Body of pancreas (tissue), 4 donors: ENCODE measurements at places on chromosomes 2 and 18. TPM values are rescaled to one million over a fixed set of nuclear protein-coding genes. Genes with fewer than 3 reads are reported as not detected.

DNA sequence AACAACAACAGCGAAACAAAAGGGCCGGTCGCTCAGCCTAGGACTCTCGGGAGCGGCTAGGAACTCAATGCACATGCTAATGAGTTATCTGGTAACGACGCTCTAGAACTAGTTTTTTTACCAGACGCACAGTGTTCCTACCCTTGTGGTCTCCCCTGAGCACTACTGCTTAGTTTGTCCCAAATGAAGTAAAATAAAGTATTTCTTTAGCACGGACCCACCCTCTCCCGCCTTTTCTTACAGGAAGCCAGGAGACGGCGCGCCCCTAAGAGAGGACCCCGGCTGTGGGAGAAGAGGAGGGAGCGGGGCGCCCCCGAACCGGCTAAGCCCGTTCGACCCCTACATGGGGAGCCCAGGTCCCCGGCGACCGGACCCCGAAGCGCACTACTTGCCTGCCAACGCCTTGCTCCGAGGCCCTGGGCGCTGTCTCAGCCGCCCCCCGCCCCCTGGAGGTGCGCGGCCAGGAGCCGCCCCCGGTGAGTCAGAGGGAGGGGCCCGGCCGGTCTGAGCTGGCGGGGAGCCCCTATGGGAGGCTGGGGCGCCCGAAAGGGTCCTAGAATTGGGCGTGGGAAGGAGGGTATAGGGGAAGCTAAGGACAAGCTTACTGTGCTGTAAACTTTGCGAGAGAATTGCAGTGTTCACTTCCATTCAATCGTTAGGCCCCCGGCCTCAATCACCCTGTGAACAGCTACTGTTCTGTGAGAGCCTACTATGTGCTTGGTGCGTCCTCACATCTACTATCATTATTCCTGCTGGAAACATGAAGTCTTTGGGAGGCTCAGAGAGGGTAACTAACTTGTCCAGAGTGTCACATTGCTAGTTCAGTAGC lies 3.6 kb upstream of the CAPG start:
- peak; percentile 47 for DNase-seq

Gene WDR75
- 26.2 TPM for total RNA-seq

- no peak for DNase-seq
Measured at GRCh38 chr2:168999668-169000213, 31.4 kb downstream of the ABCB11 start.

DNA sequence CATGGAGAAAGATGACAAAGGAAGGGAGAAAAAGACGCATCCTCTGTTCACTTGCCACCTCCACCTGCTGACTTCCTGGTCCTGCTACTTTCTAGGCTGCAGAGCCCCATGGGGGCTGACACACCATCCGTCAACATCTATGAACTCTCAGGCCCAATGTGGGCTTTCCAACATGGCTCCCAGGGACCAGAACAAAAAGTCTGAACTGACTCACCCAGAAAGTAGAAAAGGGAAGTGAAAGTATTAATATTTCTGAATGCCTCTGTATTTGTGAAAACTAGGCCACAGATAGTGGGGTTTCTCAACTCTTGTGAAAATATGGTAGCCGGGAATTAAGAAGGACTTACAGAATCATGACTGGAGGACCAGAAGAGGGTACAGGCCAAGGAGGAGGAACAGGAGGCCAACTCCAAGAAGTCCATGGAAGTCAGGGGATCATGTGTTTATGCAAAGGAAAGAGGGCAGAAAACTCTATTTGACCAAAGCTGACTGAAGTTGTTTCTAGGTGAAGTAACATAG lies 123.1 kb upstream of the CAB39 start:
- no peak for DNase-seq

Gene PLEKHH2
- 5.6 TPM for total RNA-seq

Gene IL1A
- total RNA-seq = not detected

GRCh38 chr2:79899196-79899595 lies 386.3 kb downstream of the CTNNA2 start:
- no peak for DNase-seq

Gene KIF1A
- 79.1 TPM for total RNA-seq

Gene RGPD4
- total RNA-seq = not detected

Gene RESP18
- total RNA-seq = not detected

Gene TMEFF2
- total RNA-seq = not detected

GRCh38 chr2:120613742-120614571 lies 121.7 kb upstream of the GLI2 start:
- no peak for DNase-seq
